ENCODE measurements at places on chromosomes 16 and 17.

GRCh38 chr17:82830249-82830661 is 9.6 kb downstream of the ZNF750 start:
- no peaks in the 10 kb centered on the region for H3K27me3 ChIP-seq
- peak; percentile 56 for DNase-seq
- no peak overlapping the region for H3K4me3 ChIP-seq

GRCh38 chr17:39623356-39623950 is 3.3 kb upstream of the PPP1R1B start:
- H3K36me3 ChIP-seq: no peaks in the 10 kb centered on the region
- H3K4me1 ChIP-seq: peaks cover 20% of the 10 kb centered on the region
- no peak overlapping the region for H3K27ac ChIP-seq

DNA sequence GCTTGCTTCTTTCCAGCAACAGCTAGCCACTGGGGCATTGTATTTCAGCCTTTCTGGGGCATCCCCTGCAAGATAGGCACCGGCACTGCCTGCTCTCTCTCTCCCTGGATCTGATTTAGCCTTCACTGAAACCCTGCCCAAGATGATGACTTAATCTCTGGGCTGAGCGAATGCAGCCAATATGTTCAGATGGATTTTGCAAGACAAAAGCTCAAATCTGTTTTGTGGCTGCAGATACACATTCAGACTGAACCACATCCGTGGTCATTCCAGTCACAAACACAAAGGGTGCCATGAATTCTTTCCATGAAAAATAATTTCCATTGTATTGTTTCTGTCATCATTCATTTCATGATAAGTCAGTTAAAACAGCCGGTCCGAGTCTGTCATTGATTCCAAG is 24.2 kb downstream of the SOST start:
- no peaks in the 10 kb centered on the region for H3K36me3 ChIP-seq
- no peaks in the 10 kb centered on the region for H3K4me1 ChIP-seq
- H3K4me3 ChIP-seq: no peak overlapping the region
- peaks cover 28% of the 10 kb centered on the region for H3K27me3 ChIP-seq

DNA sequence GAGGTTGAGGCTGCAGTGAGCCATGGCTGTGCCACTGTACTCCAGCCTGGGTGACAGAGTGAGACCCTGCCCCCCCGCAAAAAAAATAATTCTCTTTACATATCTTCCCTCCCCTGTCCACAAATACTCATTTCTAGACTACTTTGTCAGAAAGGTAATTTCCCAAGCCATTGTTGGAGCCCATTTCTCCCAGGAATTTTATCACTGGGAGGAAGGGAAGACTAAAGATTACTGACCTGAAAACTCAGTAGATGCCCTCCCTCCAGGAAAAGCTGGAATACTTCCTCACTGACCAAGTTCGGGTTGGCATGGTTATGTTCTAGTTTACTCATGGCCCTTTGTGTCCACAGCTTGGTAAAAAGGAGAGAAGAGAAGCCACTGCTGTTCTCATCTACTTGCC is 4.1 kb downstream of the CALCOCO2 start:
- DNase-seq: no peak
- peak overlapping the region; percentile 88 for H3K4me3 ChIP-seq
- H3K36me3 ChIP-seq: peaks cover 8% of the 10 kb centered on the region
- H3K27me3 ChIP-seq: no peaks in the 10 kb centered on the region
- H3K27ac ChIP-seq: no peak overlapping the region

- DNase-seq: no peak
- no peak overlapping the region for H3K27ac ChIP-seq
- H3K4me1 ChIP-seq: peaks cover 23% of the 10 kb centered on the region
- no peaks in the 10 kb centered on the region for H3K27me3 ChIP-seq
Measured at GRCh38 chr16:81560979-81561657, 116.5 kb downstream of the CMIP start.

- H3K27ac ChIP-seq: no peak overlapping the region
- peaks cover 5% of the 10 kb centered on the region for H3K36me3 ChIP-seq
- H3K4me3 ChIP-seq: no peak overlapping the region
- DNase-seq: no peak
Measured at GRCh38 chr17:63503341-63503705, 19.8 kb upstream of the KCNH6 start.
